NCI-H2081 (cell line): ENCODE measurements at places on chromosomes 6 and 20.

DNA sequence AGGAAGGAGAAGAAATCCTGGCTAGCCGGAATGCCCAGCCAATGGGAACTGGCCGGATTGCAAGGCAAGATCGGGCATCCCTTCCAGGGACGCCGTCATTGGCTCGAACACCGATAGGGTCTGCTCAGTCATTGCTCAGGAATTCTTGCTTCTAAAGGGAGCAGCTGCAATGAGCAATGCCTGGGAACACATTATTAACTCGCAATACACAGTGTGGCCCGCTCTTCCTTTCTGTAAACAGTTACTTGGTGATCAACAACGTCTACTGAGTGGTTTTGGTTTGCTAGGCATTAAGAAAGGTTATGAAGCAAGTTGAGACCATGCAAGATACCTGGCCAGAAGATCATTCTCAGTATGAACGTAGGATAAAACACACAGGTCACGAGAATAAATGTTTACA is 165.4 kb upstream of the CITED2 start:
- DNase-seq, result no peak

GRCh38 chr6:55448451-55448850 is 121.2 kb downstream of the GFRAL start:
- DNase-seq, result no peak

DNA sequence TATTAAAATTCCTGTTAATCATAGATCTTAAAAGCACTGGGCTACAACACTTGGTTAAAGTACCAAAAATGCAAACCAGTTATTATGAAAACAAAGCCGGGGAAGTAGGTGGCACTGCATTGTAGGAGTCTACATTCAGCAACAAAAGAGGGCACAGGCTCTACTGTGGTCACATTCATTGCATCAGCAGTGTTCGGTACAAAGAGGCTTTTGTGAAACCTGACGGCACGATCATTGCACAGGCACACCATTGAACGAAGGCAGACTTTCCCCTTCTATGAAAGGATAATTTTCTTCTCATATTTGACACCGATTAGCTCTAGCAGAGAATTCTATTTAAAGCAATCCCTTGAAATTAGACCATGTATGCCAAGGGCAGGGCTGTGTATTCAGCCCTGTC is 44.6 kb upstream of the AGPAT4 start:
- peak; percentile 28 for DNase-seq

- DNase-seq, result no peak
These were observed 8.1 kb downstream of the PNPLA1 start for GRCh38 chr6:36277946-36278470.

GRCh38 chr20:21529863-21530262 is 16.0 kb upstream of the NKX2-2 start:
- DNase-seq, result peak; percentile 69

DNA sequence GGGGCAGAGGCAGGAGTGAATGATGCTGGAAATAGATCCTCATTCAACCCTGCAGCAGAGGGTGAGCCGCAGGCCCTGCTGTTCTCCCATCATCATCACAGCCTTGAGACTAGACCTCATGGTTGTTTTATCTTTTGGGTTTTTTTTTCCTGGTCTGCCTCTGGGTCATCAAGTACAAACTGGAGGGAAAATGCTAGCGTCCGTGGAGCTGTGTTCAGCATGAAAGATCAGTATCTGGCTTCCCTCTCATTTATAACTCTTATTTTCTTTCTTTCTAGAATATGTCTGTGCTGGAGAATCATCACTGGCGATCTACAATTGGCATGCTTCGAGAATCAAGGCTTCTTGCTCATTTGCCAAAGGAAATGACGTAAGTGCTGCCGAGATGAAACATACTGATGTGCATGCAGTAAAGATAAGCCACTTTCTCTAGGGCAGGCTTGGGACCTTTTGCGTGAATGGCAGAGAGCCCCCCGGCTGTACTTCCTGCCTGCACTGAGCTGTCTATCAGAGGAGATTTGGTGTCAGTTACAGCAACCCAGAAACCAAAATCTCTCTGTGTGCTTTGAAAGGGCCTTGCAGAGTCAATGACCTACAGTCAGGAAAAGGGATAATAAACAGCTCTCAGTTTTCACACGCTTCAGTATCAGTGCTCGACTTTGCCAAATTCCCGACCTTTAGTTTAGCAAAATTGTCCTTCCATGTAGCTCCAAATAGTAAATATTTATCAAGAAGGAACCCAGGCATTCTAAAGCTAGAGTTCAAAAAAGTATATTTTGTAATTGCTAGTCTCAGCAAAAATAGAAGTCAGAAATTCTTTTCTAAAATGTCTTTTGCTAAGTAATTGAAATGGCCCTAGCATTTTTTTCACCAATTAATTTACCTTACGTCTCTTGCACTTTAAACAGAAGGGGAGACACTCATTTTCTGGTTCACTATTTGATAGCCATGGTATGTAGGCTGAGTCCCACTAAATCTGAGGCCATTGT is 76.3 kb downstream of the MTFR2 start:
- no peak for DNase-seq

- DNase-seq, result no peak
These were observed 116.9 kb upstream of the EMILIN3 start for GRCh38 chr20:41483553-41483930.

- DNase-seq, result no peak
These were observed 88.2 kb downstream of the SLC22A23 start for GRCh38 chr6:3368685-3369084.
